ENCODE measurements at places on chromosomes 6 and 20. TPM values are rescaled to one million over a fixed set of nuclear protein-coding genes. Genes with fewer than 3 reads are reported as not detected.

The OR2J3 gene
- not detected for total RNA-seq

The PTPRT gene
- total RNA-seq: not detected

The EPHA7 gene
- 0.03 TPM for total RNA-seq

The FARS2 gene
- total RNA-seq: 10.4 TPM

The LTB gene
- not detected for total RNA-seq

The TDP2 gene
- total RNA-seq: 26.0 TPM

The OOEP gene
- not detected for total RNA-seq

The GGT7 gene
- 5.7 TPM for total RNA-seq

The TOMM6 gene
- total RNA-seq: 306 TPM

The OPN5 gene
- total RNA-seq: not detected

The SH3BGRL2 gene
- 0.32 TPM for total RNA-seq

The SOBP gene
- 0.60 TPM for total RNA-seq

The MOG gene
- not detected for total RNA-seq

The NPBWR2 gene
- total RNA-seq: not detected

The SYNDIG1 gene
- total RNA-seq: 1.4 TPM

The NDUFAF4 gene
- total RNA-seq: 45.2 TPM

The ATXN1 gene
- 2.4 TPM for total RNA-seq

The LAMA2 gene
- total RNA-seq: 0.70 TPM

The BPIFA3 gene
- not detected for total RNA-seq

The SSTR4 gene
- total RNA-seq: 0.86 TPM

The CST4 gene
- not detected for total RNA-seq

The RUNX2 gene
- 1.4 TPM for total RNA-seq

The TREM1 gene
- 0.33 TPM for total RNA-seq

The VIP gene
- not detected for total RNA-seq

The PDYN gene
- not detected for total RNA-seq

The POM121L2 gene
- not detected for total RNA-seq

The TTPAL gene
- total RNA-seq: 15.9 TPM

The RAET1G gene
- 8.5 TPM for total RNA-seq

The ENPP4 gene
- 0.31 TPM for total RNA-seq

The SEC23B gene
- total RNA-seq: 49.5 TPM

The HAO1 gene
- total RNA-seq: not detected

The CASS4 gene
- not detected for total RNA-seq

The WFDC10B gene
- total RNA-seq: not detected

The COL9A3 gene
- 0.49 TPM for total RNA-seq

The WFDC12 gene
- not detected for total RNA-seq

The NNAT gene
- not detected for total RNA-seq

The CFAP206 gene
- total RNA-seq: 0.58 TPM

The RFX6 gene
- total RNA-seq: not detected

The TREML1 gene
- not detected for total RNA-seq

The BMP2 gene
- total RNA-seq: 0.24 TPM

The FRK gene
- 1.0 TPM for total RNA-seq
